Activated T-cell treated with anti-CD3 and anti-CD28 coated beads for 1 hour (primary cell): ENCODE measurements at places on chromosomes 16 and 17.

- DNase-seq: no peak
Observed at GRCh38 chr16:31505483-31505882, 2.7 kb downstream of the RUSF1 start.

- peak; percentile 26 for DNase-seq
Observed at GRCh38 chr16:78002915-78003538, 19.3 kb upstream of the CLEC3A start.

- DNase-seq: no peak
Observed at GRCh38 chr17:57832314-57833178, 17.3 kb downstream of the MRPS23 start.

DNA sequence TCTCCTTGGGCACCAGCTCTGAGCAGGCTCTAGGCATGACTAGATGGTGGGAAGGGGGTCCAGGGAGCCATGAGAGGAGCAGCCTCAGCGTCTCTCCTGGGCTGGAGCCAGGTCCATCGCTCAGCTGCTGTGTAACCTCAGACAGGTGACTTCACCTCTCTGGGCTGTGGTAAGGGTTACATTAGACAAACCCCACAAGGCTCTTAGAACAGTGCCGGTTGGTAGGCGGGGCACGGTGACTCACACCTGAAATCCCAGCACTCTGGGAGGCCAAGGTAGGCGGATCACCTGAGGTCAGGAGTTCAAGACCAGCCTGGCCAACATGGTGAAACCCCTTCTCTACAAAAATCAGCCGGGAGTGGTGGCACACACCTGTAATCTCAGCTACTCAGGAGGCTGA is 18.1 kb upstream of the NPTX1 start:
- no peak for DNase-seq

DNA sequence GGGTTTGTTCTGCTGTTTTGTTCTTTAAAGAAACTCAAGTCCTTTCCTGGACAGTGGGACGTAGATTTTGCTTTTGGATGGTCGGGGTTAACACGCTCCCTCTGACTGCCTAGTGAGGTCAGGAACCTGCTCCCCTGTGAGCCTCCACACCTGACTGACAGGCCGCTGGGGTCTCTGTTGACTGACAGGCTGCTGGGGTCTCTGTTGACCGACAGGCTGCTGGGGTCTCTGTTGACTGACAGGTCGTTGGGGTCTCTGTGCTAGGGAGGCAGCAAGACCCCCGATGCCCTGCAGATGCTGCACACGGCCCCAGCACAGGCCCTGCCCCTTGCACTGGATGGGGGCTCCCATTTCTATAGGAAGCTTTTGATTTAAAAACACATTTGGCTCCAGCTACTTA is 33.5 kb downstream of the LMF1 start:
- no peak for DNase-seq

- DNase-seq: no peak
Observed at GRCh38 chr17:38609280-38610031, 3.7 kb upstream of the SRCIN1 start.

DNA sequence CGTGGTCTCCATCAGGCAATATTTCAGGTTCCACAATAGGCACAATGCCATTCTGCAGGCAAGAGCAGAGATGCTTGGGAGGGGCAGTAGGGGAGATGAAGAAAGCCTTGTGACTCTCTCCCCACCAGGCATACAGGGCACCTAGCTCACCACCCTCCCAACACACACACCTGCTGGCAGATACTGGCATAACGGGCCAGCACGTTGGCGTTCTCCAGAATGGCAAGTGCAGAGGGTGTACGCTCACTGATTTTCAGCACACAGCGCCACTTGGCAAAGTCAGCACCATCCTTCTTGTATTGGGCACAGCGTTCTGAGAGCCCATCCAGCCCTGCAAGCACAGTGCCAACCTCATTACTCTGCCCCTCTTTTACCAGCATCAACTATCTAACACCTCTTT is 2.2 kb downstream of the ALDOC start:
- no peak for DNase-seq

DNA sequence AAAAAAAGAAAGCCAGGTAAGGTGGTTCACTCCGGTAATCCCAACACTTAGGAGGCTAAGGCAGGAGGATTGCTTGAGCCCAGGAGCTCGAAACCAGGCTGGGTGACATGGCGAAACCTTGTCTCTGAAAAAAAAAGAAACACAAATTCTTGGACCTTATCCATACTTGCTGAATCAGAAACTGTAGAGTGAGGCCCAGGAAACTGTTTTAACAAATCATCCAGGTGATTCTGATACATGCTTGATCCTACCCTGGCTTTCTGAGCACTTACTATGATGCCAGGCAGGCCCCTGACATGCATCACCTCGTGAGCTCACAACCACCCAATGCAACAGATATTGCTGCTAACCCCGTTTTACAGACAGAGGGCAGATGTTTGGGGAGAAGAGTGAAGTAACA is 4.0 kb upstream of the NAE1 start:
- no peak for DNase-seq

DNA sequence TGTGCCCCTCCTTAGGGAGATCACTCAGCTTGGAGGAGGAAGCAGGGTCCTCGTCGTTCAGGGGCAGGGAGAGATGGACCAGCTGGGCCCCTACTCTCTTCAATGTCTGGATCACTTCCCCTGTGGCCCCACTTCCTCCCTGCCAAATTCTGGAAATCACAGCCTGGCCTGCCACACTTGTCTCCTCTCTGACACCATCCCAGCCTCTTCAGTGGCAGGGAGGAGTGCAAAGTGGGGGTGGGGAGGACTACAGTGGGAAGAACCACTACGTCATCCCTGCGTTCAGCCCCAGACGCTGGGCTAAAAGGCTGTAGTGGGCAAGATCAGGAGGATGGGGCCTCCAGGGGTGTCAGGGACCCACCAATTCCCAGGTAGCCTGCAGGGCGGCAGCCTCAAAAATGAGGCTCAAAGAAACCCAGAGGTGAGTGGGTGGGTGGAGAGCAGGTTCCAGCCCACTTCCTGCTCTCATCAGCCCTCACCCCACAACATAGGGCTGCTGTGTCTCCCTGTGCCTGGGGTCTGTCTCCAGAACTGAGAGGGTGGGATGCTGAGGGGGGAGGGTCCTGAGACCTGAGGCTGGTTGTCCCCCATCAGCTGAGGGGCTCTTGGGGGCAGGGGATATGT is 25.0 kb upstream of the TAC4 start:
- DNase-seq: no peak

- peak; percentile 1 for DNase-seq
Observed at GRCh38 chr16:80852261-80852872, 48.0 kb upstream of the CDYL2 start.

DNA sequence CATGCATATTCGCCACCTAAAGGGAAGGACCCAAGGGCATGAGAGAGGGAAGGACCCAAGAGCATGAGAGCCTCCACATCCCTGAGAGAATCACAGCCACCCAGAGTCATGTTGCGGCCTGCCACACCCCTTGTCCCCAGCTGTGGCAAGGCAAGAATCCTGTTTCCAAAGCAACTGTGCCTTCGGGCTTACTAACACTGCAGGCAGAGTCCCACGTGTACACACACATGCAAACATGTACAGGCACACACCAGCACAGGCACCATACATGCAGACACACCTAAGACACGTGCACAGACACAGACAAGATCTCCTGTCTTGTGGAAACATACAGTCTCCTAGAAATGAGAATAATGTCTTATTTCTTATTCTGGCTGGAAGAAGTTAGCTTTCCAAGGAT is 92.4 kb upstream of the CDYL2 start:
- DNase-seq: no peak

- DNase-seq: no peak
Observed at GRCh38 chr17:45197108-45197507, 24.6 kb upstream of the FMNL1 start.

- DNase-seq: no peak
Observed at GRCh38 chr17:51857052-51857597, 301.4 kb downstream of the CA10 start.

DNA sequence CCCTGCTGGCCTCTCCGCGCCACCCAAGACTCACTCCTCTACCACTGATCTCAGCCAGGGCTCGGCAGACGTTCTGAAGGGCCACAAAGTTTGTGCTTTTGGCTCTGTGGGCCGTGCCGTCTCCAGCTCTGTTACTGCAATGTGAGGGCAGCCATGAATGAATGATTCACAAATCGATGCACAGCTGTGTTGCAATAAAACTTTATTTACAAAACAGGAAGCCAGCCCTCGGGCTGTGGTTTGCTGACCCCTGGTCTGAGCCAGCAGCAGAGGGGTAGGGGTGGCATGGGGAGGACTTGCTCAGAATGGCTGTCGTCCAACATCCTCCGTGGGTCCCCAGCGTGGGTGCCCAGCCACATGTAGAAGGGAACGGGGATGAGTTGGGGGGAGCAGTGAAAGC is 63.0 kb upstream of the PVALEF start:
- no peak for DNase-seq

DNA sequence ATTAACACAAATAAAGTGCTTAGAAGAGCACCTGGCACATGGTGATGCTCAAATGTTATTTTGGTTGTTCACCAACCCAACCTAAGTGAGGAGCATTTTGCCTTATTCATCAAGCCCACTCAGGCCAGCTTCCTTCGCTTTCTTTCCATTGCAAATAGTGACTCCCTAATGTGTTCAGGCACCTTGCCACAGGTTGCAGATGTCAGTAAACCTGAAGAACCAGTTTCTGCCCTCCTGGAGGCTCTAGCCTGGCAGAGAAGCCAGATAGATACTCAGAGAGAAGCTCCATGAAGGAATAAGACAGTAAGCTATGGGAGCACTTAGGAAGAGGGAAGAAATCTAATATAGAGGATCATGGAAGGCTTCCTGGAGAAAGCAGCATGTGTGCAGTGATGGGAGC is 23.9 kb downstream of the GPR139 start:
- DNase-seq: no peak

- DNase-seq: no peak
Observed at GRCh38 chr17:74094651-74095050, 108.8 kb upstream of the RPL38 start.

- DNase-seq: no peak
Observed at GRCh38 chr17:18038149-18038850, 668 bp downstream of the ATPAF2 start.
